ENCODE measurements at places on chromosomes 11 and 22.

DNA sequence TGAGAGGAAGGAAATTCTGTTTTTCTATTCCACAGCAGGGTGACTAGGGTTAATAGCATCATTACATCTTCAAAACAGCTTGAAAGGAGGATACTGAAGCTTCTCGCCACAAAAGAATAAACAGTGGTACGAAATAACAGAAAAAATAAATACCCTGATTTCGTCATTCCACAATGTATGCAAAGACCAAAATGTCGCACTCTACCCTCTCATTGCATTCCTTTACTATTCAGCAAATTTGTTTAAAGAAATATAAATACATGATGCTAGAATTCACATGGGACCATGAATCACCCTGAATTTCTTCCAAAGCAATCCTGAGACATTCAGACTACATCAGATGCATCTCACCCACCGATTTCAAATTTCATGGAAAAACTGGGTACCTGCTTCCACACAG, 112.3 kb upstream of the TOP3B start:
- DNase-seq, result no peak

DNA sequence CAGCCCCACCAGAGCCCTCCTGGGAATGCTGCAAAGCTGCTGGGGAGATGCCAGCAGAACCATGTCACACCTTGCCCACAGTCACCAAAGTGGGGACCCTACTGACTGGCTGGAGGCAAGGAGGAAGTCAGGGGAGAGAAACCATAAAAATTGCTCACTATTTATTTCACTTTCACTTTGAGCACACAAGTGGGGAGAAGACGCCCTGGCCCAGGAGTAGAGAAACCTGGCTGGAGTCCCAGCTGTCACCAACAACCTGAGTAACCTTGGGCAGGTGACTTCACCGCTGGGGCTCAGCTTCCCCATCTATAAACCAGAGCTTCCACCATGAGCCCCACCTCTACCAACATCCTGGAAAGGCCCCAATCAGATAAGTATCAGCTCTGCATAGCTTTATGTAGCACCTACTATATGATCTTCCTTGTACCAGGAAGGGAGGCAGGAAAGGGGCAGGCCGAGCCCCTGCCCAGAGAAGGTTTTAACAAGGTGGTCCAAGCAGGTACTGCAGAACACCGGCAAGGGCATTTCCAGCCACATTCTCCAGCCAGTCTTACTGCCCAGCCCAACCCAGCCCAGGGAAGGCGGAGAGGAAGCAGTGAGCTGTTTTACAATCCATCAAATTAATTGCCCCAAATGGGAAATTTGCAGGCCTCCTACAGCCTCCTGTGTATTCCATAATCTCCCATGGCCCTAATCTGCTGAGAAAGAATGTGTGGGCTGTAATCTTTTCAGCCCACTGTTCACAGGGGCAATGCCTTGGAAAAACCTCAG, 27.6 kb downstream of the PLEKHA7 start:
- DNase-seq, result no peak

DNA sequence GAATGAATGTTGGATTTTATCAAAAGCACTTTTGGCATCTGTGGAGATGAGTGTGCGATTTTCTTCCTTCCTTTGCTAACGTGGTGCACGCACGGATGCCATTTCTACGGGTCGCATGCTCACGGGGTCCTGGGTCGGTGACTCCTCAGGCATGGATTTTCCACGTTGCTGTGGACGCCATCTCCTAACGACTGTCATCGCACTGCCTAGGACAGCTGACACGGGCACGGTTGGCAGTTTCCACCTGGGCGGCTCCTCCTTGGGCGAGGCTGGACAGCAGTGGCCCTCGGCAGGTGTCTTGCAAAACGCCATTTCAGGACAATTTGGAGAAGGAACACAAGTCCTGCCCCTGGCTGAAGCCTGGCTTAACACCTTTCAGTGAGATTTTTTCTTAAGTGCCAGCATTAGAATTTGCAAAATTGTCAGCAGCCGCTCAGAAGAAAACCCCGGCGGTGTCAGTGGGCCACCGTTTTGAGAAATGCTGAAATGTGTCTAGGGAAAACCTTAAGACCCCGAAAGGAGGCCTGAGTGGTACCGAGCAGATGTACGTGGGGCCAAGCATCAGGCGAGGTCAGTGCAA, 34.7 kb upstream of the TOLLIP start:
- DNase-seq, result no peak

DNA sequence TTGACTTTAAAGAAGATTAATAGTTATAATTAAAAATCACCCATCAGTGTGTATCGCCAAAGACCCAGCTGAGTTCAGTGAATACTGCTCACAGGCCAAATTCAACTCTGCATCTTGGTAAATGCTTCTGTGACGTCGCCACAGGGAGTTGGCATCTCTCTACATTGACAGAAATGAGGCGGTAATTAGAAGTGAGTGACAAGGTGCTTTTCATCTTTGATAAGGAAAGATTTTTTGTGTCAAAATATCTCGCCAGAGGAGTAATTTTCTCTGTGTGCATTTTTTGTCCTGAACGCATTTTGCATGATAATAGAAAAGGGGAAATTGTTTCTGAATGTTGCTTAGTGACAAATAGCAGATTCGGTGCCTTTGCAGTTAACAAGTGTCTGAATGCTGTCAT, 345.8 kb downstream of the CNTN5 start:
- no peak for DNase-seq

- DNase-seq, result no peak
Observed at GRCh38 chr22:46602025-46602424, 18.2 kb upstream of the GRAMD4 start.
